ENCODE measurements at places on chromosomes 2 and 18.

- DNase-seq: no peak
Observed at GRCh38 chr2:190506666-190507065, 27.9 kb downstream of the NEMP2 start.

DNA sequence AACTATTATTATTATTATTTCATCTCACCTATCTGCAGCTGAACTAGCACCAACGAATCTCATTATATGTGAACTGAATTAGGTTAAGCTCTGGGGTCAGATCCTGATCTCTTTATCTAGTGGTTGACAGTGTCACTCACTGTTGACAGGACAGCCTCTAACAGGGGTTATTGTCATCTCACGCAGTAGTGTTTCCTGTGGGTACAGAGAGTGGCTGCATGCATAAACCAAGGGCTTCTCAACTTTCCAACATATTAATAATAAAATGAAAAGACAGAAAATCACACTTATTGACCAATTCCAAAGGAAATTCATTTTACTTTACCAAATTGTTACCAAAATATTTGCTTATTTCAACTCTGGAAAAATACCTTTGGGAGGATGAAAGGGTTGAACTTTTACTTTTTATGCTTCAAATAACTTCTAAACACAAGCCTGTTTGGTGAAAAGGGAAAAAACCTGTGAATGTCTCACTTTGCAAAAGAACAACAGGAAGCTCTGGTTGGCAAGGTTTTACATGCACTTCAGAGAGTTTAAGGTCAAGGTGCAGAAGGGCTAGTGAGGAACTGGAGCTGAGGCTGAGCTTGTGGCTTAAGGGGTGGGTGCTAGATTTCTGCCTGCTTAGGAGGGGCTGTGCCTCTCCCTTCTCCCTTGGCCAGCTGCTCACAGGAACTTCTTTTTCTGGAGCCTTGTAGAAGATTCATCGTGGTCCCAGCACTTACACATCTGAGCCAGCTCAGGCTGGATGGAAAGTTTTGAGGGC, 72.6 kb downstream of the CTAGE1 start:
- DNase-seq: no peak

DNA sequence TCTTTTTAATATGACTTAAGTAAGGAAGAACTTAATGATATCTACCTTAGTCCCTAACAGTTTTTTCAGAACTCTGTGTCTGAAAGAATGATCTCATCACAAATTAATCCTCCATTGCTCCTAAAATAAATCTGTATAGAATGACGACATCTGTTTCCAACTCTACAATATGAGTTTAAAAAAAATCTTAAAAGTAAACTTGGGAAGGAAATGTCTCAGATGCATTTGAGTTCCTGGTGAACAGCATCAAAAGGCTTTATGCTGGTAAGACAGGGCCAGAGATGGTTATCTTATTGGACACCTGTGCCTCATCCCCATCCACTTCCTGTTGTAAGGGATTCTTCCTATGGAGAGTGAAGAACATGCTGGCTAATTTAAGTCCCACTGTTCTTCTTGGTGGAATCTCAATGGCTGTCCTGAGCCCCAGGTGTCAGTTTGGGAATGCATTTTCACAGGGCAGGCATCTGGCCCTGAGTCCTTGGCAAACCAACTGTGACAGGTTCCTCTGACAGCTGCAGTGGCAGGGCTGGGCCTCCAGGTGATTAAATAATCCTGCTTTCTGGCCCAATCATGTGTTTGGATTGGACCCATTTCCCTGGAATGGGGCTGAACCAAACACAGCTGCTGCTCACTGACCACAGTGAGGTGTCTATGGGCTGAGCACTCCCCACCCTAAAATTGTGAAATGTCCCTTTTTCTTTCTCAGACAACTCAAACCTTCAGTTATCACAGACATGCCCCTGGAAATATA, 12.9 kb upstream of the NCKAP5 start:
- DNase-seq: no peak

GRCh38 chr2:99088017-99088416, 53.5 kb upstream of the C2orf15 start:
- no peak for DNase-seq

DNA sequence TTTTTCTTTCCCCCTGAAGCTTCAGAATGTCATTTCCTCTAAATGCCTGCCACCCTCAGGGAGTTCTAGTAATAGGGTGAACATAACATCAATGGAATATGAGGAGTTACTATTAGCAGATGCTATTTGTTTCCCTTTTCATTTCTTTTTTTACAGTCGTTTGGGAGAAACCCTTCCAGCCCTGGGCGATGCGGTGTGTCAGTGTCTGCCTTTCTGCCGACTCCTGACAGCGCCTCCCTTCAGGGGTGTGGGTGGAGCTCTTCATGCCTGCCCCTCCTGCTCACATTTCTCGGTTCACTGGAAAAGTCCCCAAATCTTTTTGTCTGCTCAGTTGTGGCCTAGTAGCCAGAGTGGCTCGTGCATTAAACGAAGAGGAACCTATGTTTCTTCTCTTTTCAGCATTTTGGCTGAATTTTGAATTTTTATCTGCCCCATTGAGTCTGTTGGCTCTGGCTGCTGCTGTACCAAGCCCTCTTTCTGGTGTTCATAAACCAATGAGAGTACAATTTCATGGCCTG, 72.3 kb downstream of the FMNL2 start:
- no peak for DNase-seq

GRCh38 chr2:18861951-18862350, 272.6 kb upstream of the NT5C1B start:
- DNase-seq: no peak

DNA sequence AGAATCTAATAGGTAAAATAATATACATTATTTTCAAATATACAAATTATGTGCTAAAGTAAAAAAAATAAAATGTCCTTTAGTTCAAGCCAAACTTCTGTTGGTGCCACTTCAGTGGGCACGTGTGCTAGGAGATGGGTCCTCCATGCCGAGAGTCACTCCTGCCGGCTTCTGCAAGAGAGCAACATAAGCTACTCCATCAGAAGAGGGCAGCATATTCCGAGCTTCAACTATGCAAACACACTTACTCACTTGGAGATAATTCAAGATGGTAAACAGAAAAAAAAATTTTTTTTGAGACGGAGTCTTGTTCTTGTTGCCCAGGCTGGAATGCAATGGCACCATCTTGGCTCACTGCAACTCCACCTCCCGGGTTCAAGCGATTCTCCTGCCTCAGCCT, 24.4 kb downstream of the CNOT11 start:
- no peak for DNase-seq

DNA sequence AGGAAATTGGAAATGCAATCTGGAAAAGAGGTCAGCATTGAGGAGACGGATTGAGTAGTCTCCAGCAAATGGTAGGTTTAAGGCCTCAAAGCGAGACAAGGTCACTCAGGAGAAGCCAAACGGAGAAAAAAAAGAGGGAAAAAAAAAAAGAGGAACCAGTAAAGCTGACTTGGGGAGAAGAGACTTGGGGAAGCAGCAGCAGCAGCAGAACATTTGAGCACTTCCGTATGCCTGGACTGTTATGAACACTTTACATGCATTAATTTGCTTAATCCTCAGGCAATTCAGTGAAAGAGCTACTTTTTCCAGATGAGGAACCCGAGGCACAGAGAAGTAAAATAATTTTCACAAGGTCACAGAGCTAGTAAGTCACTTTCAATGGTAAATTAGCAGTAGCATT, 81.3 kb downstream of the OSBPL6 start:
- DNase-seq: no peak

DNA sequence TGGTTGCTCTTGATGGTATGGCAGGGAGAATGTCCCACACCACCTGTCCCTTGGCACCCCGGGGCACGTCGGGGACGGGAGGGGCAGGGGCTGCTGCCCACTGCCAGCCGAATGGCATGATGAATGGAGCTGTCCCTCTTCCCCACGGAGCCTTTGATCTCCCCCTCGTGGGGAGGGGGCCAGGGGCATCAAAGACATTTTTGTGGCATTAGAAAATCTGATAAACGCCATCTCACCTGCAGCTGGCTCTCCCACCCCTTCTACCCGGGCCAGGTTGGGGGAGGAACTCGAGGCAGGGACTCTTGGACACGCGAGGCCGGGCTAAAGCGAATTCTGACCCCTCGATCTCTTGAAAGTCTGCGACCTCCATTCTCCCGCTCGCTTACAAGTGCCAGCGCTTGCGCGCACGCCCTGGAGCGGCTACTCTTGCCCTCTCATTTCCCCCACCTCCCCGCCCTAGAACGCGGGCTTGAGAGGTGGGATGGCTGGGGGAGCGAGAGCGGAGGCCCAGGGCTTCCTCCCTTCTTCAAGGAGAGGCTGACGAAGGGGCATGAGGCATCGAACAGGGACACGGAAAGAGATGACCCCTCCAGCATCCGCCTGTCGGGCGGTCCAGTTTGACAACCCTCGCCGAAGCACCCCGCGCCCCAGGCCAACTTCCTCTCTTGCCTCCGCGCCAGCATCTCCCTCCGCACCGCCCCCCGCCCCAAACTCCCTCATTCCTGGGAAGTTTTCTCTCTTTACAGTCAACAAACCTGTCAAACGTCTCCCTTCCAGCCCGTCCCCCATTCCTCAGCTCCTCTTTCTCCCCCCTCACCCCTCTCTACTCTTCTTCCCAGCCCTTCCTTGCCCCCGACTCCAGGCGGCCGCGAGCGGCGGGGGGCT, 692 bp upstream of the WNT6 start:
- DNase-seq: no peak

DNA sequence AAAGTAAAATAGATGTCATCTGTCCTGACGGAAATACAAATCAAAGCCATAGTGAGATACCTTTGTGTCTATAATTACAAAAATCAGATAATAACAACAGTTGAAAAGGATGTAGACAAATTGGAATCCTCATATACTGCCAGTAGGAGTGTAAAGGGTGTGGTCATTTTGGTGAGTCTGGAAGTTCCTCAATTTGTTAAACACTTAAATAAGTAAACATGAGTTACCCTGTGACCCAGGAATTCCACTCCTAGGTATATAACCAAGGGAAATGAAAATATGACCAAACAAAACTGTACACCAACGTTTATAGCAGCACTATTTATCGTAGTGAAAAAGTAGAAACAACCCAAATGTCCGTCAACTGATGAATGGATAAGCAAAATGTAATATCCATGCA, 24.0 kb downstream of the R3HDM1 start:
- no peak for DNase-seq

GRCh38 chr2:23503097-23503496, 118.1 kb downstream of the KLHL29 start:
- no peak for DNase-seq

- DNase-seq: no peak
Observed at GRCh38 chr18:74828200-74828599, 230.5 kb downstream of the ZNF407 start.

DNA sequence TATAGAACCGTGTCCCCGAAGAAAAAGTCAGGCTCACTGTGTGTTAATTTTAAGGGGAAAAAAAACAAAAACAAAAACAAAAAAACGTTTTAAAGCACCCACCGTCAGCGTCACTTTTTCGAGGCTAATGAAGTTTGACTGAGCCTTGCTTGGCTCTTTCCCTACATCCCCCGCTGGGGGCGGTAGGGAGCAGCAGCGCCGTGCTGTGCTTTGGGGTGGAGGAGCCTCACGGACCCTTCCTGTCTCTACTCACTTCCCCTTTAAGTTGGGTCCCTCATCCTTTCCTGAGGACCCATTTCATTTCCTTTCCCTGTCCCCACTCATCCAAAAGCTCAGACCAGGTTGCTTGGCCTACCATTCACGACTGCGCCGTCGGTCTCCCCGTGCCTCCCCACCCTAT, 82.8 kb upstream of the RPL31 start:
- no peak for DNase-seq

DNA sequence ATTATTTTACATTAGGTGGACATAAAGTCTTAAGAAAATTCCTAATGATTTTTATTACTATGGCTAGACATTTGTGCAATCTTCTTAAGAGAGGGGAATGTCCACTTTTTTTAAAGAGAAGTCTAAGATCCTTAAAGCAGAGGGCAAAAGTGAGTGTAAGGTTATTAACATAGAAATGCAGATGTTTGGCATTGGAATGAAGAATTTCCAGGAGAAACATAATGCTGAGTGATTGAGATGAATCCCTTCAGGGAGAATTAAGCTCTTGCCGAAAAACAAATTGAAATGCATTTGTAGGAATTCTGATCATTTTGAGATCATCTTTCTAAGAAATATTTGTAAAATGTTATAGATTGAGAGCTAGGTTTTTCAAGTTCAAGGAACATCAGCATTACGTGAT, 15.0 kb downstream of the FAM124B start:
- no peak for DNase-seq

- no peak for DNase-seq
Observed at GRCh38 chr2:7771781-7772180, 854.6 kb downstream of the RNF144A start.

DNA sequence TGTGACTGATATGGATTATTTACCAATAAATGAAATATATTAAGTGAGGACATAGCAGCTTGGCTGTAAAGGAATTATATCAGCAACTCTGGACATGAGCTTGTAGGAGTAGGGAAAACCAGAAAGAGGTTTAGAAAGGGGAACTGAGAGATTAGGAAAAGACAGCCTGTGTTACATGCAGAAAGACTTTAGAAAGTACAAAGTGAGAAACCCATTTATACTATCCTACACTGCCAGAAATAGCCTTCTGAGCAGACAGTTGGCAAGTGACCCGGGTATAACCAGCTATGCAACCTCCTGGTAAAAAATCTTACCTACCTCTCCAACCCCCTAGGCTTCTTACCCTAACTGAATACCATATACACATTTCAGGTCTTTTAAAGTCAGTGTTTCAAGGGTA, 134.1 kb downstream of the ANKRD44 start:
- no peak for DNase-seq

- no peak for DNase-seq
Observed at GRCh38 chr2:119491776-119492525, 32.3 kb downstream of the SCTR start.

DNA sequence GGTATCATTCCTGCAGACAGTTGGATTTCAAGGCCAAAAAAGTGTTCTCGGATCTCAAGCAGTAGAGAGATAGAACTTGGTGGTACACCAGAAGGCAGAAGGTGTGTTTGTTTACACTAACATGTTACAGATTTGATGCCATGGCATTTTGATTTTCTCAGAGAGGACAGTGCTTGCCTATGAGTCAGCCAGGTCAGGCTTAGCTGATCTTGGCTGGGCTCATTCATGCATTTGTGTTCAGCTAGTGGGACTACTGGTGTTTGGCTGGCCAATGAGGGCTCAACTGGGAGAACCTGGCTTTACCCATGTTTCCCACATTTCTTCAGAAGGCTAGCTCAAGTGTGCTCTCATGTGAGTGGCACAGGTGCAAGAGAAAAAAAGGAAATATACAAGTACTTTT, 162.0 kb downstream of the C1D start:
- no peak for DNase-seq

- no peak for DNase-seq
Observed at GRCh38 chr2:55175254-55176093, 56.6 kb downstream of the CLHC1 start.

DNA sequence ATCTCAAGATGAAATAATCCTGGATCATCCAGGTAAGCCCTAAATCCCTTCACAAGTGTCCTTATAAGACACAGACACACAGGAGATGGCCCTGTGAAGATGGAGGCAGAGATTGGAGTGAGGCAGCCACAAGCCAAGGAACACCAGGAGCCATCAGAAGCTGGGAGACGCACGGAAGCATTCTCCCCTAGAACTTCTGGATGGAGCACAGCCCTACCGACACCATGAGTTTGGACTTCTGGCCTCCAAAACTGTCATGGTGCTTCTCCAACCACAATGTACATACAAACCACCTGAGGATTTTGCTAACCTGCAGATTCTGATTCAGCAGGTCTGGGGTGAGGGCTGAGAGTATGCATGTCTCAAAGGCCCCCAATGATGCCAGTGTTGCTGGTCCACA, 42.5 kb downstream of the ADD2 start:
- no peak for DNase-seq

Data from KG1 (cell line).